ENCODE measurements at places on chromosomes 16 and 17.

GRCh38 chr17:39791111-39791992 lies 53.6 kb downstream of the GRB7 start:
- DNase-seq: no peak

DNA sequence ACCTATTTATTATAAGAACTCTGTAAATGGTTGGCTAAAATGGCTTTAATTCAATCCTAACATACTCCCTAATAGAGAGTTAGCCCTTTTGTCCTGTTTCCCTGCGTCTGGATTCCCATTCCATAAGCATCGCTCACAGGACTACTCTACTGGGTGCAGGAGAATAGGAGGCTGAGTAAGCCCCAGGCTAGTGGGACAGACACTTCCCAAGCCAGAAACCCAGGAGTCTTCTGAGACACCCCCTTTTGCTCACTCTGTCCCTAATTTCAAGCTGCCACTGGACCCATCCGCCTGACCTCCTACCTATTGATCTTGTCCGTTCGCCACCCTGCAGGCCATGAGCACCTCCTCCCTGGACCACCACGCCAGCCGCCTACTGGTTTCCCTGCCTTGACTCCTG lies 16.7 kb upstream of the TOB1 start:
- peak; percentile 78 for DNase-seq

DNA sequence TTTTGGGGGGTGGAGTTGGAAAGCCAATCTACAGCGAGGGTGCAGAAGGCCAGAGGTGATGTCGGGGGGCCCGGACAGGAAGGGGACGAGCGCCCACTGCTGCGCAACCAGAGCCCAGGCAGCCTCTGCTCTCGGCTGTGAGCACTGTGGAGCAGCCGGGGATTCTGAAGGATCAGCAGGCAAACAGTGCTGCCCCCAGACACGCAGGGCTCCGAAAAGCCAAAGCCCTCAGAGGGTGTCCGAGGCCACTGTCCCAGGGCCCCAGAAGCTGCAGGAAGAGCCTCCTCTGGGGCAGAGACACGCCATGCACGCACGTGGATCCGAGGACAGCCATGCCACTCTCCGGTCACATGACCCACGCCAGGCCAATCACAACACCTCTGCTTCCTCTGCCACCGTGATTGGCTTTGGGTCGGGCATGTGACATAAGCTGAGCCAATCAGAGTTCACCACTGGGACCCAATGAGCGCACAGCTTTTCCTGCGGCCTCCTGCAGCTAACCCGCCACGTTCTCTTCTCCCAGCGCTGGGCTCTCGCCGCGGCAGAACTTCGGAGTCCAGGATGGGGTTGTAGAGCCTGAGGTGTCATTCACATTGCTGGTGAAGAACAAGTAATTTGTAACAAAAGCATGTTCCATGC lies 40.7 kb downstream of the ACTG1 start:
- peak; percentile 51 for DNase-seq

DNA sequence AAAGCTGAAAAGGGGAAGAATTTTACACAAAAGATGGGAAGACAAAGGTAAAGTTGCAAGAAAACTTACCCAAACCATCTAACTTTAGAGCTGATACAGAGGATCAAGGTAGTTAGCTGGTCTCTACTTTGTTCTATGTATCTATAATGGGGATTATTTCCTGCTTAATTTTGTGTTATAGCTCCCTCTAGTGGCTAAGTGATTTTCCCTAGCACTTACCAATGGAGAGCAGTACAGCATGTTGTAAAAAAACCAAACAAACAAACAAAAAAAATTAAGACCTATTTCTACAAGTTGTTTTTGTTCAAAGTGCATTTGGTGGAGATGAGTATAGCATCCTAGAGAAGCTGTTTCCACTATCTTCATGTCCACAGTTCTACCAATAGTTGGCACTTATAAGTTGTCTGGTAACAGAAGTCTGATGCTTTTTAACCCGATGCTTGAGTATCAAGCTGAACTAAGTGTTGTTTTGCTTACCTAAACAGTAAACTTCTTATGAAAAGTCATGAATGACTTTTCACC lies 7.5 kb downstream of the SRSF1 start:
- DNase-seq: no peak

GRCh38 chr16:68994324-68994723 lies 111.1 kb upstream of the HAS3 start:
- DNase-seq: no peak

DNA sequence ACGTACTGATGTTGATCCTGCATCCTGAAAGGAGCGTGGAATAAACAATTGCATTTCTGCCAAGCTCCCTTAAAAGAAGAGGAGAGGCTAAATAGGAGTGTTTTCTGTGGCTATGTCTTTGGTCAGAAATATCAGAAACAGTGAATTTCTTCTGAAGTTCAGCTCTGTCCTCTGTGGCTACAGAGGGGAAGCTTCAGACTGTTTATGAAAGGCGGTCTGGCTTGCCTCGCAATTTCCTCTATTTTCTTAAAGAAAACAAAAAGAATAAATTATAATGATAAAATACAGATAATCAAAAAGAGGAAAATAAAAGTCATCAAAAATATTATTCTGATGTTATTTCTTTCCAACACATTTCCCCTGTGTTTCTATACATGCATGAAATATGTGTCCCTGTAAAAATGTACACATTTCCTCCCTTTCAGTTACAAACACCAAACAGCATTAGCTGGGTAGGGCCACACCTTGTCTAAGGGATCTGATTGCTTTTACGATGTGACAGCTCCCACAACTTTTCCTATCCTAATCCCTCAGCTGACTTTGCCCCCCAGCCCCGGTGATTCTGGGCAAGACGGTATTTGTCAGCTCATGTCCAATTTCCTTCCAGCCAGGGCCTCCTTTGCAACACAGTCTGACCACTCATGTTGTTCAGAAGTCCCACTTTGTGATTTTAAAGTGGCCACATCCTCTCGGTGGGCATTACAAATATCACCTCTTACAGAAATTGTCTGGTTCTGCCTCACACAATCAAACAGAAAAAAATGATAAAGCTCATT lies 439.0 kb downstream of the HS3ST3B1 start:
- DNase-seq: no peak

DNA sequence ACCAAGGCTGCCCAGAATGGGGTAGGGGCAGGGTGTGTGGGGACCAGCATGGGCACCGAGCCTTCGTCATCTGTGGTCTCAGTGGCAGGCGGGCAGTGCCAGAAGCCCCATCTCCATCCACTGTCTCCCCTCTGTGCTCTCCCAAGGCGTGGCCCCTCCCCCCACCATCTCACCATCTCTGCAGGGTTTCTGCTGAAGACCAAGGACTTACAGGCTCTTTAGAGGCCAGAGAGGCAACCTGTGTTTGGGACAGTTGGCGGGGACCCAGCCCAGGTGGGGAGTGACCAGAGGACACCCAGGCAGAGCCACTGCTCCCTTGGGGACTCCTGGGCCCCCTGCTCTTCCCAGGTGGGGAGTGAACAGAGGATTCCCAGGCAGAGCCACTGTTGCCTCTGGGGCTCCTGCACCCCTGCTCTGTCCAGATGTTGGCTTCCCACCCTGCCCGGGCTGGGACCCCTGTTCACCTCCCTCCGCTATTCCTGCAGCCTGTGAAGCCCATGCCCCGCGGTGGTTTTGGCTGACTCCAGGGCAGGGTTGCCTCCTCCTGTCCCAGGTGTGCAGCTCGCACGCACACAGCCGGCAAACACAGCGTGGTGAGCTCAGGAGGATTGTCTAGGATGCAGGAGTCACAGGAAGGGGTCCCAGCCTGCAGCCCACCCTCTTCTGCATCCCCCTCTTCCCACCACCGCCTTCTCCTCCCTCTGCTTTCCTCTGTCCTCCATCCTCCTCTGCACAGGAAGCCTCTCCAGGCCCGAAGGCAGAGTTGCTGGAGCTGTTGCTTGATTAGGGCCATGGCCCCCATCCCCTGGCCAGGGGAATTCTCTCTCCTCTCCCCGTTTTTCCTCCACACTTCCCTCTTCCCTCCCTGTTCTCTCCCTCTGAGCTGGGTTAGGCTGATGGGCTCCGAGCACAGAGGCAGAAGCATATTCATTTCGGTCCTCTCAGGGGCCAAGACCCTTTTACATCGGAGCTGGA lies 45.0 kb downstream of the SLC7A5 start:
- no peak for DNase-seq

DNA sequence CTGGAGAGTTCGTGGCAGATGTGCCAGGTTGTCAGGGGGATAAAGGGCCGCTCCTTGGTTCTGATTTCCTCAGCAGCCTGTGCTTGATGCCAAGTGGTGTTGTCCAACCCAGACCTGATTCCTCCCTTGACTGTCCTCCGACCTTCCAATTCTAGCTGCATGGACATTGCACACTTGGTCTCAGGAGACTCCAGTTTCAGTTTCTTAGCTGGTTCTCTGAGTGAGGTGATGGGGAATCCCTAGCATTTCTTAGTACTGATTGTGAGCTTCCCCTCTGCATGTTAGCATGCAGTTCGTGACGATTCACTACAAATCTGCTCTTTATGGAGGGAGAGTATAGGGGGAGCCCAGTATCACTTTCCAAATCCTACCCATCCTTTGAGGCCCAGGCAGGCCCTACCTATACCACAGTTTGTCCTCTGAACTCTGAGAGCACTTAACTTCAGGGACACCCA lies 12.4 kb upstream of the CCR7 start:
- DNase-seq: no peak

DNA sequence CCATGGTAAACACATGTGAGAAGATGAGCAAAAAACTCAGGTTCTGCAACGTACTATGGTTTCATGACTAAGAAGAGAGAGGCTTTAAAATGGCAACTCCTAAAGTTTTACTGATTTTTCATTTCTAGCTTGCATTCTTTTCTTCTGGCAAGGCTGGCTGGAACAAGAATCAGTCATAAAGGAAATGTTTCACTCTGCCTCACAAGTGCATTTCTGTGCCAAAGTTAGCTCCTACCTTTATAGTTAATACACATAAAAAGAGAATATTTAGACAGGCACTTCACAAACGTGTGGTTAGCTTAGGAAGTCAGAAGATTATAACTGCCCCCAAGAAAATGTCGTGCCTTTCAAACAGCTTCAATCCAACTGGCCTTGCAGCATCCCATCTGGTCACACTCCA lies 417.1 kb upstream of the CDH11 start:
- DNase-seq: no peak

DNA sequence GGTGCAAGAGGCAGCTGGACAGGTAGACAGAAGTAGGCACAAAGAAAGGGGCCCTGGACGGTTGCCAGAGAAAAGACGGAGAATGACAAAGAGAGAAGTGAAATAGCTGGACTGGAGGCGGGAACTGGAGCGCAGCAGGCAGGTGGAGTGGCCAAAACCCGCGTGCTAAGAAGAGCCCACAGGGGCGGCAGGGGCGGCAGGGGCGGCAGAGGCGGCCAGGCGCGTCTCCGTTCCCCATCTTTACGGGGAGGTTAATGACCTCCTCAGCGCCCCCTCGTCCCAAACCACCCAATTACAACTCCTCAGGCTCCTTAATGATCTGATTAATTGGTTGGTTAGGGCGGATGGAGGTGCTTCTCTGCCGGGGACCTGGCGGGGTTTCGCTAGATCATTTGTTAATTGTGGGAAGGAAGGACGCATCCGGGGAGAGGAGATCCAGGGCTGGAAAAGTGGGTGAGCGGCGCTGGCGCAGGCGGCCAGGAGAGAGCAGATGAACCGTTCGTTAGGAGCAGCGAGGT lies 15.4 kb upstream of the HOXB9 start:
- no peak for DNase-seq

DNA sequence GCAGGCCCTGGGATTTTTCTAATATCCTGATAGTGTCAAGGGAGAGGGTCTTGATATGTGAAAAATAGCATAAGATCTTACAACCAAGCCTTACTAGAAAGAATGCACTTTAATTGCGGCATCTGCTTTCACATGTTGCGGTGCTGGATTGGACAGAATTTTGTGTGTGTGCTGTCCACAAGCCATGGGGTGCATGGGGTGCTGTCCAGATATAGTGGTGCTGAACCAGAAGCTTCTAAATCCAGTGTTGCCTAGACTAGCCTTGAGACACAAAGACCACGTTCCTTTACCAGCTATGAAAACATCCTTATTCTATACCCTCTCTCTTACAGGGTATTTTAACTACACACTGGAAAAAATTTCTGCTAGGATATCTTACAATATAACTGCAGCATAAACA lies 244.0 kb downstream of the TMEM114 start:
- DNase-seq: no peak

GRCh38 chr17:77363821-77364361 lies 223.1 kb downstream of the SEC14L1 start:
- no peak for DNase-seq

- no peak for DNase-seq
These were observed 2.3 kb downstream of the GP1BA start for GRCh38 chr17:4934173-4934979.

GRCh38 chr16:70735141-70735979 lies 49.5 kb upstream of the MTSS2 start:
- no peak for DNase-seq

DNA sequence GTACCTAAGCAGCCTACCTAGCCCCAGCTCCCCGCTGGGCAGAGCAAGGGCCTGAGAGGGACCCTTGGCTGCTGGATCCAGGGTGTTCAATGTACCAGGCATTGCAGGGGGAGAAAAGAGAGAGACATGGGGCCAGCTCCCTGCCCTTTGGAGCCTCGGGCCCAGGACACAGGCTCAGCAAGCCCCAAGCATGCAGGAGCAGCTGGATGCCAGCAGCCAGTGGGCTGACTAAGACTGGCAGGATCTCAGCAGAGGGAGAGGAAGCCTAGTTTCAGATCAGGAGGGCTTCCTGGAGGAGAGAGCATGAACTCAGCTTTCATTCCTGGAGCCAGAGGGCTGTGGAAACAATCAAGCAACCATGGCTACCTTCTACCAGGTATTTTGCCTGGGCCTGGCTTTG lies 82.0 kb upstream of the NKD1 start:
- DNase-seq: no peak

GRCh38 chr16:19882646-19883045 lies 2.0 kb downstream of the GPRC5B start:
- no peak for DNase-seq

DNA sequence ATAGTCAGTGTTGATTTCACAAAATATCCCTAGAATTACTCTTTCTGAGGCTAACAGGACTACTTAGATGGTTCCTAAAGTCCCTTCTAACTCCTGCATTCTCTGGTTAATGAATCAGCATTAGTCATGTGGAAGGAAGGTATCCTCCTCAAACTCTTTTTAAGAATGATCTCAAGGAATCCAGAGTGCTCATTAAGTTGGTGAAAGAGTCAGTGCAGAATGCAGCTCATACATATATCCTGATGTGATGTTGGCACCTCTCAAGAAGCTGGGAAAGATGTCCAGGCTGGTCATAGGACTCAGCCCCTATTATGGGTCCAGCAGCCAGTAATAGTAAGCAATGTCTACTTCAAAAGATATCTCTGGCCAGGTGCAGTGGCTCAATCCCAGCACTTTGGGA lies 65.5 kb downstream of the PIGL start:
- DNase-seq: peak; percentile 72

DNA sequence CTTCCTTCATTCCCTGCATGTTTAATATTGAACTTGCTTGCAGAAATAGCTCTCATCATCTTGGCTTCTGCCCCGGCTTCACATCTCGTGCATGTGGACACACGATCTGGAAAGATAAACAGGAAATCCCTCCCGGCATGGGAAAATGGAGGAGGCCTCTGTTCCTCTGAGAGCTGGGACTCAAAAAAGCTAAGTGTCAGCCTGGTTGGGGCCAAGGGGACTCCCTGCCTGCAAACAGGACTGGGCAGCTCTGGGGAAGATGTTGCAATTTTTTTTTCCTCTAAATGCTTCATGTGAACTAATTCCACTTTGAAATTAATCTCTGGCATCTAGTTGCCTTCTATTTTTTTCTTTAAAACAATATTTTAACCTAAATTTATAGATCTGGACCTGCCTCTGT lies 24.8 kb downstream of the ITPRIPL2 start:
- peak; percentile 85 for DNase-seq

GRCh38 chr16:53881371-53881770 lies 177.4 kb downstream of the FTO start:
- peak; percentile 94 for DNase-seq

Data from foreskin keratinocyte (primary cell).